ENCODE measurements at places on chromosomes 12 and 14.

GRCh38 chr12:110339184-110339952 lies 58.3 kb downstream of the ATP2A2 start:
- no peak for DNase-seq

- DNase-seq = no peak
Measured at GRCh38 chr12:127416796-127417195, 850.2 kb upstream of the TMEM132C start.

DNA sequence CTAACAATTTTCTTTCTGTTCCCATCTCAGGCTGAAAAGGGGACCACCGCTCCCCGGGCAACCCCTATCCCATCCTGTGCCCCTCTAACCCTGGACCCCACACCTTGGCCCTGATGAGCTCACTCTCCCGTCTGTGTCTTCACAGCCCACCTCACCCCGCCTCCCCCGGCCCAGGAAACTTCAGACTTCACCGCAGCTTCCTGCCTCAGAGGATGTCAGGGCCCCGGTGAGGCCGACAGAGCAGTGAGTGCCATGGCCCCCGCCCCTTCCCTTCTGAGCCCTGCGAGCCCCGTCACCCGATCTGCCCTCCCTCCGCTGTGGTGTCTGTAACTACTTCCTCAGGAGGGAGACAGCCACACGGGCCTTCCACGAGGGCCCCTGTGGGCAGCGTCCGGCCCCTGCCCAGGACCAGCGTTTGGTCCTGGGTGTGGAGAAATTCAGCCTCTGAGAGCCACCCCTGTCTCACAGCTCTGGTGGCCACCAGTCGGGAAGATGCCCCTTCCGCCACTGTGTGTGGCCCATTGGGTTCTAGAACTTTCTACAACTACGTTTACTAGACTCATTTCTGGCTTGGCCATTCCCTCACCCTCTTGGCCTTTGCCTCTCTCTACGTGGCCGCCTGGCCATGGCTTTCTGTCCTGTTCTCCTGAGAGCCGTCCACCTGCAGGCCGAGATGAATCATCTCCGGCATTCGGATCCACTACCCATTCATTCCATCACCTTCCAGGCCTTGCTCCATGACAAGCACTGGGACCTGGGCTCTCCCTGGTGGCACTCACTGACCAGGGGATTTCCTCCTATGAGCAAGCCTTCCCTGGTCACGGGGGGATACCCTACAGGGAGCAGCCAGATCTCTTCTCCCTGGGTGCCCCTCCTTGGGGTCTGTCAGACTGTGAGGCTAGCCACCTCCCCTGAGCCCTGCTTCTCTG lies 3.4 kb downstream of the RHOF start:
- peak; percentile 78 for DNase-seq

DNA sequence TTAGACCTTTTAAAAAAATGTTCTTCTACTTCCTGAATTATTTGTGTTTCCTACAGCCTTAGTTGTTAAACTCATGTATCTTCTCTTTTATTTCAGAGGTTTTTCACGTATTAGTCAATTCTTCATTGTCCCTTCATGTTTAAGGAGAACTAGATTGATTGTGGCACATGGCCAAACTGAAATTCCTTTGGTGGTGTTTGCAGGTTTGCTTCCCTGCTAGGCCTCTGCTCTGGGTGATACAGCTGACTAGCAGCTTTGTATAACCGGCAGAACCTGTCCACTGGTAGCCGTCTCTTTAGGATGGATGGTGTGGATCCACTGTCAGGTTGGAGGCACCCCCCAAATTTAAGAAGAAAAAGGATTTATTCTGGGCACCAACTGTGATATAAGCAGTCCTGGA lies 262.1 kb downstream of the FBXL14 start:
- DNase-seq = no peak

GRCh38 chr12:90562671-90563070 lies 392.3 kb downstream of the CCER1 start:
- no peak for DNase-seq

DNA sequence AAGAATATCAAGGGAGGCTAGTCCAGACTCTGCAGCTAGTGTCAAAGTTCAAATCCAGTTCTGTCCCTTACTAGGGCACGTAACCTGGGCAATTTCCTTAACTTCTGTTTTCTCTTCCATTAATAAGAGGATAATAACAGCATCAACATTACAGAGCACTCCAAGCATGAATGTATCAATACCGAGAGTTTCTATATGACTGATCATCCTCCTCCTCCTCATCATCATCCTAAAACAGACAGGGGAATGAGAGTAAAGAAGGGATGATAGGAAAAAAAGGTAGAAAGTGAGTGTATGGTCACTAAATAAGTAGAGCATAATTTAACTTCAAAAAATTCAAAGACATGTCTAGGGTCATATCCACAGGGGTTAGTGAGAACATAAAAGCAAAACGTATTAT lies 171.4 kb downstream of the NDUFA12 start:
- no peak for DNase-seq
